ENCODE measurements at places on chromosomes 16 and 17. TPM values are rescaled to one million over a fixed set of nuclear protein-coding genes. Genes with fewer than 3 reads are reported as not detected.

SYNGR3 gene
- 4.4 TPM for total RNA-seq

TMEM238L gene
- not detected for total RNA-seq

PLLP gene
- 3.1 TPM for total RNA-seq

INCA1 gene
- 0.21 TPM for total RNA-seq

CETP gene
- total RNA-seq, result not detected

HYDIN gene
- total RNA-seq, result 0.34 TPM

CYB5D1 gene
- total RNA-seq, result 15.7 TPM

IL21R gene
- total RNA-seq, result not detected

CPNE7 gene
- total RNA-seq, result 3.1 TPM

TBX4 gene
- total RNA-seq, result not detected

KCNH4 gene
- total RNA-seq, result not detected

MEFV gene
- under 0.01 TPM for total RNA-seq

ZFPM1 gene
- total RNA-seq, result 1.7 TPM

ASGR1 gene
- 0.07 TPM for total RNA-seq

Data from nasal cavity respiratory epithelium epithelial cell of viscerocranial mucosa (primary cell).